Hematopoietic multipotent progenitor cell (in vitro differentiated cells): ENCODE measurements at places on chromosomes 6 and 20.

- no peak for DNase-seq
These were observed 95.8 kb upstream of the IRAK1BP1 start for GRCh38 chr6:78771586-78771985.

GRCh38 chr6:100879317-100879716, 1.8 kb downstream of the ASCC3 start:
- DNase-seq, result no peak

DNA sequence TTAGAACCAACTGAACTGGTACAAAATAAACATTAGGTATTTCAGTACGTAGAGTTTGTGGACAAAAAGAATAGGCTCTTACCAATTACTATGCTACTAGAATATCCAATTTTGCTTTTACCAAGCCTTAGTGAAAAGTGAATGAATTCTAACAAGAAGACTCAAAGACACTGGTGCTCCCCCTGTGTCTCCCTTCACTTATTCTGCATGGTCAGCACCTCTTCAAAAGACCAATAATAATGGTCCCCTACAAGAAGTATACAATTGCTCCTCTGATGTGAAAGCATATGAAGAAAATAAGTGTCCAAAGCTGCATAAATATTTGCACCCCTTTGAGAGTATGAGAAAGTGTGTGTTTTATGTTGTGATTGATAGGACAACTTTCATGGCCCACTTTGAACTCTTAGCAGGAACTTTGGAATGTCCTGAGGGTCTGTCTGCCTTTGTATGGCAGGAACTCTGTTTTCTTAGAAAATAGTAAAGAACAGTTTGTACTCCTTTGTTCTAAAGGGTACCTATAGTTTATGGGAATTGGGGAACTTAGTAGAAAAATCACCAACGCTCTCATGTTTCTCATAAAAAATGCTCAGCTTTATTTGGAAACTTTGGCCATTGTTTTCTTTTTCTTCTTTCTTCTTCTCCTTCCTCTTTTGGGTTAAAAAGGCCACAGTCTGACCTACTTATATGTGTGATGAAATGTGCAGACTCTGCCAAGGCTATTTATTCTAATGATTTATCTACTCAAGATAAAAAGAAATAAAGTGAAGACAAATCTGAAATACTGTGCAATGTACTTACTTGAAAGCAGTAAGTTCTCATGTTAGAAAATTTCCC, 352.4 kb downstream of the LAMA2 start:
- no peak for DNase-seq

DNA sequence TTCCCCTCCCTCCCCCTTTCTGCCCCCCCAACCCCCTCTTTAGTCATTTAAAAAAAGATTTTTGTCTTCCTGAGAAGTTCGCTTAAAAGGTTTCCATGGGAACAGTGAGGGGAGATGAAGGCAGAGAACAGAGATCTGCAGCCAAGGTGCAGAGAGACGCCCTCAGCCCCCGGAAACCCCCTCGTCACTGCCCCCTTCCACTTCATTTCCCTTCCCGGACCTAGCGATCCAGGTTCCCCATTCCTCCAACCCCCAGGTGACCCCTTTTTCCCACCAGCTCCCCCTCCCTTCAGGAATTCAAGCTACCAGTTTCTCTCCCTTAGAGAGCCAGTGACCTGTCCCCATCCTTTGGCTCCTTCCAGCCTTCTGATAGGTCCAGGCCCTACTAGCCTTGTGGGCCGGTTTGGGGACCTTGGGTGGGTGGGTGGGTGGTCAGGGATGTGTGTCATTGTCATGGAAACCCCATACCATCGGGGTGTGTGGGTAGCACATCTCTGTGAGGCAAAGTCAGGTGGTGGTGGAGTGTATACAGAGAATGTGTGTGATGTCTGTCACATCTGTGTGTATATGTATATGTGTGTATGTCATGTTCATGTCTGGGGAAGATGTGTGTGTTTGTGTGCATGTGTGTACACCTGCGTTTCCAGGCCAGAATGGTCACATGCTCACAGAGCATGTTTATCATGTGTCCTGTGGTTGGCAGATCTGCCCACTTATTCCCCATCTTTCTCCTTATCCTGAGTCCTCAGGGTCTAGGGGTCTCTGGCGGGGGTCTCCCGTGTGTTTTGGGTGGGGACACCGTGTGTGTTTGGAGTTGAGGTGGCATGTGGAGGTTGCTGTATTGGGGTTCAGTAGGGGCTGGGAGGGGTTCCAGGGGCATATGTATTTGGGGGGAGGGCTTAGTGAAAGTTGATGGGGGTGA, 7.0 kb downstream of the SYNGAP1 start:
- no peak for DNase-seq

- DNase-seq, result no peak
These were observed 360.4 kb downstream of the HAO1 start for GRCh38 chr20:7579888-7580287.

DNA sequence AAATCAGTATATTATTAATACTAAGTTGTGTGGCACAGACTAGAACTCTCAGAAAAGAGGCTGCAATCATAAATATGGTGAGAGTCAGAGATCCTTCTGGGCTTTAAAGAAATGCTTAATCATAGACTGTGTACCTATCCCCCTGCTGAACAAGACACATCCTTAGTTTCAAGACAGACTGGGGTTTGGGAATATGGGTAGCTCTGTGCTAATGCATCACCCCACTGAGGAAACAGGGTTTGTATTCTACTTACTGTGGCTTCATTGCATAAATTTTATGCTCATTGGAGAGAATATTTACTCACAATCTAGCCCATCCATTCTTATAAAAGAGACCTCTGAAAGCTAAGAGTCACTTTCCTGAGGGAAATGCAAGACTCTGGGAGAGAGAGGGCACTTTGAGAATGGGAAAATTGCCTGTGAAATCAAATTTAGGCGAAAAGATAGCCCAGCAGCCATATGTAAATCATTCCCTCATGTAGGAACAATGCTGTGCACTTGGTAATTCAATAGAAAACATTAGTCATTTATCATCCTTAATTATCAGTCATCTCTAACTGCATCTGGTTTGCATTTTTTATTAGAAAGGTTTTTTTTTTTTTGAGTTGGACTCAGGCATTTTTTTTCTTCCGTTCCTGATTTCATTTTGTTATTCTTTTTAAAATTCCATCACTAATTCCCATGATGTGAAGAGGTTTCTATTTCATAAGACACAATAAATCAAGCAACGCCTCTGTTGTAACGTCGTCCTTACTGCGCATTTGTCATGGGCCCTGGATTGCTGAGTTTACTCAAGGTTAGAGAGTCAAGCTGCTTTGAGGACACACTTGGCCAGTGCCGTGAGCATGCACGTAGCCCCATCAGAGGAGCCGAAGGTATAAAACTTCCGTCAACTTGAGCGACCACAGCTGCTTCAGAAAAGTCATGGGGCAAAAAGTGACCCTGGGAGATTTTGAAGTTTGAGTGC, 91.8 kb downstream of the TRMT11 start:
- DNase-seq, result no peak

- DNase-seq, result no peak
These were observed 20.3 kb upstream of the GTF3C6 start for GRCh38 chr6:110938171-110938570.

- no peak for DNase-seq
These were observed 29.5 kb downstream of the GHRH start for GRCh38 chr20:37231947-37232630.

- no peak for DNase-seq
These were observed 181.9 kb downstream of the ERMARD start for GRCh38 chr6:169933251-169933821.

GRCh38 chr6:114092943-114093342, 122.0 kb upstream of the HDAC2 start:
- no peak for DNase-seq

GRCh38 chr6:45522486-45522885, 144.8 kb upstream of the SUPT3H start:
- no peak for DNase-seq

GRCh38 chr6:147381712-147382111, 126.8 kb upstream of the SAMD5 start:
- no peak for DNase-seq

DNA sequence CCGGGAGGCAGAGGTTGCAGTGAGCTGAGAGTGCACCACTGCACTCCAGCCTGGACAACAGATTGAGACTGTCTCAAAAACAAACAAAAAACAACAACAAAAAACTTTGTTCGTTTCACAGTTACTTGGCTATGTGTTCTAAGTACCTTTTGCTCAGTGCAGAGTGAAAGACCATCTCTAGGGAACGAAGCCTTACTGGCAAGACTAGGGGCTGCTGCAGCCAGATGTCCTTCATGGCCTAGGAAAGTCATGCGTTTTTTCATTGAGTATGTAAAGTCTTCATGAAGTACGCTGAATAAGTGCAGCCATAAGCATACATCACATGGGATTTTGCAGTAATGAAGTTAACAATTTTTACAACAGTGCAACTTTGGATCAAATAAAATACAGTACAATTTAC, 111.1 kb downstream of the JARID2 start:
- DNase-seq, result no peak

DNA sequence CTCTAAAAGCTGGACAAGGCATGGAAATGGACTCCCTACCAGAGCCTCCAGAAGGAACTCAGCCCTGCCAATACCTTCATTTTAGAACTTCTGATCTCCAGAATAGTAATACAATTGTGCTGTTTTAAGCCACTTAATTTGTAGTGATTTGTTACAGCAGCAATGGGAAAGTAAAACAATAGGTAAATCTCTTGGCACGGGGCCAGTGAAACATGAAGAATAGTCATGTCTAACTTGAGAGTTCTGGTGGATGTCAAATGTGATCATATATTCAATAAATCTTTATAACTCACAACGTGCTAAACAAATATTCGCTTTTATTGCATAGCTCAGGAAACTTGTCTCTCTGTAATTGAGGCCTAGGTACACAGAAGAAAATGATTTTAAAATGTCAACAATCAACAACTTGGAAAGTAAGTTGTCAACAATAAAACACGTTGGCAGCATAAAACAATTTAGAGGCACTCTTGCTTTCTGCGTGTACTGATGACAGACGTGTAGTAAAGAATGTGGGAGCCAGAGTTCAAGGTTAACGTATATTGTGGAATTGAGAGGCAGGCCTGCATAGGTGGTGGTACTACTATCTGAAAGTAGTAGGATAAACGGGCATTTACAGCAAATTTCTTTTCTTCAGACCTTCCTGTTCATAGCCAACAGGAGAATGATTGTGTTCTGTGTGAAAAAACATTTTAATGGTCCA, 140.5 kb upstream of the OPRM1 start:
- DNase-seq, result no peak

- DNase-seq, result no peak
These were observed 102.6 kb upstream of the TNFAIP3 start for GRCh38 chr6:137764464-137764863.

- no peak for DNase-seq
These were observed 738.4 kb downstream of the KIF16B start for GRCh38 chr20:15834857-15835256.

GRCh38 chr6:9463311-9463710, 951.6 kb downstream of the TFAP2A start:
- DNase-seq, result no peak

GRCh38 chr6:103105686-103106085, 1712.2 kb downstream of the GRIK2 start:
- DNase-seq, result no peak

- DNase-seq, result no peak
These were observed 87.3 kb upstream of the NHSL1 start for GRCh38 chr6:138586638-138587037.

DNA sequence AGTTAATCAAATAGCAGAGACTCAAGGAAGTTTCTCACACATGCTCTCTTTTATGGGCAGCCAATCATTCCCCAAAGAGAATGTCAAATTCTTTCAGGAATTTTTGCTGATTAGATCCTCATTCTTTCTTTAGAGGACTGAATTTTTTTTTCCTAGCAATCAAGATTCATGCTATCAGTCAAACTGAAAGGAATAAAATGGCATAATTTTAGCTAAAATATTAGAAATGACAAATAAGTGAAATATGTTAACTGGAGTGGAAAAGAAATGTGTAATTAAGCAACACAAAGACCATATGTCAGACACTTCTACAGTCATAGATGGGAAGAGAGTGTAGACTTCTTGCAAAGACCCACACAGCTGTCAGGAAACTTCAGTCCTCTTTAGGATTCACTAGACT, 242.3 kb upstream of the RNF217 start:
- DNase-seq, result no peak

GRCh38 chr6:15153191-15153590, 92.7 kb upstream of the JARID2 start:
- no peak for DNase-seq

- no peak for DNase-seq
These were observed 29.2 kb upstream of the AHCY start for GRCh38 chr20:34332262-34332920.

DNA sequence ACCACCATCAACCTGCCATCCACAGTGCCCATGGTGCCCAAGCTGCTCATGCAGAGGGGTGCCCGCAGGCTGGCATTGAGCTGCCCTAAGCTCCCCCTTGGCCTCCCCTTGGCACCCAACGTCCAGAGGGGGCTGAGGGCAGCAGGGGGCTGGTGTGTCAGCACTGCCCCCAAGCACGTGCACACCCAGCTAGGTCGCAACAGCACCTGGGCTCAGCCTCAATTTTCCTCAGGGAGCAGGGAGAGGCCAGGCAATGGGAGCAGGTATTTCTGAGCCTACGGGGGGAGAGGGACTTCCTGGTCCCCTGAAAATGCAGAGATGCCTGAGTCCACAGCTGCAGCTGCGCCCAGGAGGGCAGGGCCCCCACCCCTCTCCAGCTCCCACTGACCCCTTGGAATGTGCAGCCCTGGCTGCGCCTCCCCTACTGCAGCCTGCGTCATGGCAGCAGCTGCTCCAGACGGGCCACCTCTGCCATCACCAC, 204.2 kb downstream of the ANKRD60 start:
- DNase-seq, result no peak

GRCh38 chr6:138891255-138891986, 95.5 kb downstream of the ECT2L start:
- no peak for DNase-seq

- no peak for DNase-seq
These were observed 333.6 kb upstream of the OPRM1 start for GRCh38 chr6:153705429-153705828.

- DNase-seq, result no peak
These were observed 23.0 kb downstream of the SLC35D3 start for GRCh38 chr6:136945072-136945471.

DNA sequence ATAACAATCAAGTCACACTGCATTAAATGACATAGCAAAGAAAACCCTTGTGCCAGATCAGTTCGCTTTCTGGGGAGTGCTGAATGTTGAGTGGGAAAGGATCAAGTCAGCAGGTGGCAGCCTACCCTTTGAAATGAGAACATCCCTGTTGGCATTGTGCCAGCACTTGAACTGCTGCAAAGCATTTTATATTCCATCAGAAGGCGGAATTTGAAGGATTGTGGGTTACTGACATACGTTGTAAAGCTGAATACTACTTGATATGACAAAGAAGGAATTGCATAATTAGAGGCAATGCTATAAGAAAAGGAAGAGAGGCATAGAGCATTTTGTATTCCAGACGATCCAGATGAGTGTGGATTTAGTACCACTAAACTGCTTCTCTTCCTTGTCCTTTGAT, 26.5 kb downstream of the BCKDHB start:
- DNase-seq, result peak; percentile 78

GRCh38 chr6:166318649-166319600, 10.7 kb upstream of the PRR18 start:
- no peak for DNase-seq

- DNase-seq, result no peak
These were observed 36.6 kb downstream of the MYB start for GRCh38 chr6:135217663-135218062.
